Stimulated activated CD4-positive, alpha-beta T cell treated with anti-CD3 and anti-CD28 coated beads, Interleukin-1b, Interleukin-23, amount 100 ng/mL, for 1 hour (primary cell): ENCODE measurements at places on chromosomes 11 and 22.
A peak's percentile ranks its signal among the peaks of the same experiment; 100 is the strongest.

DNA sequence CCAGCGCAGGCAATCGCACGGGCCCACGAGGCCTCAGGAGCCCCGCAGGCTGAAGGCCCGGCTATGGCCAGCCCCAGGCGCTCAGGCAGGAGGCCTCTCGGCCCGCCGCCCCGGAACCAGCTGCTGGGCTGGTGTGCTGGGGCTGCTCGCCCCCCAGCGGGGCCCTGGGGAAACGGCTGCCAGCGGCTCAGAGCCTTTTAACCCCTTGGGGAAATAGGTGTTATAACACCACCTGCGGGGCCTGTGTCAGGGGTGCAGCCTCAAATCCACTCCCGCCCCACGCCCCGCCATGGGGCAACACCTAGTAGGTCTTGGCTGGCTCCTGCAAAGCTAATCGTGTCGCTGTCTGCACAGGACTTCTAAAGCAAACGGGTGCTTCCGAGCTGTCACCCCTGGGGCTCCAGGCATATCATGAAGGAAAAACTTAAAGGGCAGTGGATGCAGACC is 237.4 kb downstream of the TTC28 start:
- peak; percentile 21 for DNase-seq

GRCh38 chr11:130409594-130410388 is 18.6 kb downstream of the ADAMTS8 start:
- no peak for DNase-seq

DNA sequence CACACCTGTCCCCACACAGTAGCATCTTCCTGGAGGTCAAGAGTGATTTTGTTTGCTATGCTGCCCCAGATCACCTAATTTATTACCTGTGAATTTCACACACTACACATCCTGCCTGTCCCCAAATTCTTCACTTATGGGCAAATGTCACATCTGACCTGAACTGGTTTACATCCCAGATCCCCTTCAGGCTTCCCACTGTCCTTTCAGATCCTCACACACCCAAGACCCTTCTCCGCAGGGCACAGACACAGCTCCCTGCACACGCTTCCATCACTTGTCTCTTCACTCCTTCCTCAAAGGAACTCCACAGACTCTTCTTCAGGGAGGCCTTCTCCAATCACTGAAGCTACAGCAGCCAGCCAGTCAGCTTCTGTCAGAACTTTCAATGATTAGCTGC is 118.7 kb upstream of the IGLL5 start:
- no peak for DNase-seq

- DNase-seq, result no peak
Observed at GRCh38 chr22:38124236-38124974, 13.9 kb upstream of the BAIAP2L2 start.
